ENCODE measurements at places on chromosomes 2 and 18.
A peak's percentile ranks its signal among the peaks of the same experiment; 100 is the strongest.

- no peak for DNase-seq
Measured at GRCh38 chr2:173955004-173955403, 10.2 kb downstream of the SP3 start.

- DNase-seq, result no peak
Measured at GRCh38 chr2:8544171-8544785, 137.6 kb upstream of the ID2 start.

GRCh38 chr18:9839853-9840252, 45.9 kb upstream of the TXNDC2 start:
- DNase-seq, result peak; percentile 29

DNA sequence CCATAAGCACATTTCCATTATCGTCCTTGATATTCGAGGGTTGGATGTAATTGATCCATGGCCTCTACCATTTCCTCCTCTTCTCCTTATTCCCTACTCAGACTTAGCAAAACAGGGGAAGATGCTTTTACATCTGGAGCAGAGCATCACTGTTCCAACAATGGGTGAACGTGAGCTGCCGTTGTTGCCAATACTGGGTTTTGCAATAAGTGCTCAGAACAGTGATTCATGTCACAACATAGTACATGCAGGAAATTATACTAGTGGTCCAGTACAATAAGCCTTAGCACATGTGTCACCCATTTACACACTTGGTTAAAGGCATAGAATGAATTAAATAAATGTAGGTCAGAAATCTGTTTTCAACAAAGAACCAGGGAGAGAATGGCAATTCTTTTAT, 112.4 kb downstream of the DCC start:
- peak; percentile 3 for DNase-seq

Data from fibroblast of skin of abdomen (primary cell).